ENCODE measurements at places on chromosomes 4 and X.

- DNase-seq: no peak
Observed at GRCh38 chrX:125681507-125681906, 361.8 kb downstream of the TEX13C start.

DNA sequence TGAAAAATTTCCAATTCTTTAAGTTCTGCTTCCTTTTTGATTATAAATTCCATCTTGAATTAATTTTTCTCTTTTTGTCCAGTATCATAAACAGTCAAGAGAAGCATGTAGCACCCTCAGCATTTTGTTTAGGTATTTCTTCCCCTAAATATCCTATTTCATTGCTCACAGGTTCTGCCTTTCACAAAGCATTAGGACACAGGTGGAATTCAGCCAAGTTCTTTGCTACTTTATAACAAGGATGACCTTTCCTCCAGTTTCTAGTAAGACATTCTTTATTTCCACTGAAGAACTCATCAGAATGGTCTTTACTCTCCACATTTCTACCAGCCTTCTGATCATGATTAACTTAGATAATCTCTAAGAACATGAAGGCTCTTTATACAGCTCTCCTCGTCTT lies 7.4 kb downstream of the SLC9B1 start:
- DNase-seq: no peak

DNA sequence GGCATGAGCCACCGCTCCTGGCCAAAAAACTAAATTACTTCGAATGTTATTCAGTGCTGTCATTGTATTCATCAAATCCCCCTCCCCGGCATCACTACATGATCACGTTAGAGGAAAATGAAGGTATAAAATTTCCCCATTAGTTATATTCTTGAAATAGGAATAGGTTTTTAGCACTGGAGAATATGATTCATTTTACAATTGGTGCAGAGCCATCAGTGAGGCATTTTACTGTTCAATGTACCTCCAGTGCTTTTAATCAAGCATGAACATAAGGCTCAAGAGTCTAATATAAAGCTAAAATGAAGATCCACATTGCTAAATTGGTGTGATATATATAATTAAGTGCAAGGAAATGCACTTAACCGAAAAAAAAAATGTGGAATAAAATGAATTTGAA lies 18.3 kb downstream of the KLF3 start:
- no peak for DNase-seq

DNA sequence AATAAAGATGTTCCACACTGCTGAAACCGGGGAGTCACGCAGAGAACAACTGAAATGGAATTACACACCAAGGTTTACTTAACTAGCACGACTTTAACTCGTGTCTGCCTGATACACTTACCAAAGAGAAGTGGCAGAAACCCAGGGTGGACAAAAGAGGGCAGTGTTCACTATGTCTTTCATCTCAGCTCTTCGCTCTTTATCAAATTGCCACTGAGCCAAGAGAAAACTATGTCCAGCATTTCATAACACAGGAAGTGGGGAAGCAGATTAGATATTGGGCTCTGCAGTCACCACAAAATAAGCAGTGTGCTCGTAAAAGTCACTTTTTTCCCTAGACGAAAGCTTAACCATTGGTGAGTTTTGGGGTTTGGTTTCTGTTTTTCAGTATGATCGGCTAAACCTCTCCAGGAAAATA lies 155.7 kb downstream of the CHIC2 start:
- no peak for DNase-seq

DNA sequence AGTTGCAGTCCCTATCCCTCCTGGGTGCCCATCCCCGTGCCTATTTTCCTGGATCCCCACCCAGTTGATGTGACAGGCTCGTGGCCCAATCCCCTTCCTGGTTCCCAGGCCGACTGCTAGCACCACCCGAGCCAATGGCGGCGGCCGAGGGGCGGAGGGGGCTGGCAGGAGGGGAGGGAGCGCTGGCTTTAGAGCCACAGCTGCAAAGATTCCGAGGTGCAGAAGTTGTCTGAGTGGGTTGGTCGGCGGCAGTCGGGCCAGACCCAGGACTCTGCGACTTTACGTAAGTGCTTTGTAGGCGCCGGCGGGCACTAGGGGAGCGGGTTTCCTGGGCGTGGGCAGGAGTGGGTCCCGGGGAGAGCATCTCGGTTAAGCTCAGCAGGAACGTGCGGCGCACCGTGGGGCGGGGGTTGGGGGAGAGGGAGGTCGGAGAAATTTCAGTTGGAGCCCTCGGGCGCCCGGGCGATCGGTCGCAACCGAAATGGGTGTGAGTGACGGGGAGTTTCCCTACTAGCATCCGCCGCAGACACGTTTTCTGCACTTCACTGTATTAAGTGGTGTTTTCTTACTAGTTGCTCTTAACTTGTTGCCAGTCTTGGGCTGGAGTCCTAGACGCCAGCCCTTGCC lies at the start of gene PLS3:
TSS of gene PLS3 (plus strand) at position 197 of the 627 bp plus-strand sequence. CDS start 49,077 bp downstream, outside the sequence.
- DNase-seq: peak; percentile 48

GRCh38 chr4:60805500-60806313 lies 394.4 kb upstream of the ADGRL3 start:
- DNase-seq: peak; percentile 1

GRCh38 chr4:52372747-52373146 lies 286.4 kb downstream of the USP46 start:
- DNase-seq: no peak

DNA sequence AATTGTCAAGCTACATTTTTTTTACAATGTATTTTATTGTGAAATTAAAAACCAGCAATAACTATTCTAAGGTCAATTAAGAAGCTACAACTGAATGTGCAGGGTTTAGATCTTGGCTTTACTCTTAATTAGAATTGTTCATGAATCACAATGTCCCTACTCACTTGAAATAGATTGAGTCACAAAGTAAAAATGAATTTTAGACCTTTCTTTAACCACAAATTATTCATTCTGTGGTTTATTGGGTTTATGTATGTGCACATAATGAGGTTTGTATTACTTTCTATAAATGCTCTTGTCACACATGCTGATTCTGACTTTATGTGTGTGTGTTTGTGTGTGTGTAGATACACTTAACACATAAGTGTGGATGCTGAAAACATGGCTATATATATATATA lies 647.0 kb upstream of the AADAT start:
- DNase-seq: no peak

Measured in iPS DF 19.7 (cell line).